Activated CD4-positive, alpha-beta T cell treated with anti-CD3 and anti-CD28 coated beads for 36 hours (primary cell): ENCODE measurements at places on chromosomes 3 and 15. TPM values are rescaled to one million over a fixed set of nuclear protein-coding genes. Genes with fewer than 3 reads are reported as not detected.

ADAMTS9 gene
- total RNA-seq, result not detected

CNTN3 gene
- total RNA-seq, result not detected

CRYBG3 gene
- total RNA-seq, result 4.9 TPM

GRCh38 chr15:91369823-91370222 lies 269.8 kb downstream of the SV2B start:
- no peaks in the 10 kb centered on the region for H3K36me3 ChIP-seq
- H3K4me3 ChIP-seq, result no peak overlapping the region
- DNase-seq, result no peak
- peaks cover 10% of the 10 kb centered on the region for H3K4me1 ChIP-seq
- H3K27me3 ChIP-seq, result no peaks in the 10 kb centered on the region
- H3K27ac ChIP-seq, result no peak overlapping the region

- peaks cover 3% of the 10 kb centered on the region for H3K27me3 ChIP-seq
- H3K36me3 ChIP-seq, result no peaks in the 10 kb centered on the region
- no peak overlapping the region for H3K27ac ChIP-seq
- H3K4me1 ChIP-seq, result peaks cover 16% of the 10 kb centered on the region
- no peak for DNase-seq
- H3K4me3 ChIP-seq, result no peak overlapping the region
Measured at GRCh38 chr3:69218079-69218478, 95.7 kb upstream of the LMOD3 start.
